ENCODE measurements at places on chromosomes 6 and 20. TPM values are rescaled to one million over a fixed set of nuclear protein-coding genes. Genes with fewer than 3 reads are reported as not detected.

Gene NKAIN4
- total RNA-seq, result not detected

- no peak for DNase-seq
These were observed 85.9 kb downstream of the SNAP25 start for GRCh38 chr20:10304471-10305046.

Gene SLPI
- total RNA-seq, result not detected

DNA sequence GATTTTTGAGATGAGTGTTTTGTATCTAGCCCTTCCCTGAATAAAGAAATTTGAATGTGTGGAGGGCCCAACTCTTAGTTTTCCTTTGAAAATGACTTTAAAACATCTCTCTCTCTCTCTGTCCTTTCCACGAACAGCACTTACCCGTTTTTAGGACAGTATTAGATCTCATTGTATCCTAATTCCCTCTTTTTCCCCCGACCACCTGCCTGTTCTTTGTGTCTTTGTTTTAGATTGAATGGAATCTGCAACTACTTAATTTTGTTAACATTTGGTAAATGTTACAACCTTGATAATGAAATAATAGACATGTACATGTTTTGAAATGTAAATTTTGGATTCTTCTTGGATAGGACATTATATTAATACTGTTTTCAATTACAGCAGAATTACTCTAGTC is 3.1 kb downstream of the DSP start:
- DNase-seq, result no peak

Gene DSP
- total RNA-seq, result 0.12 TPM

GRCh38 chr20:34369265-34369664 is 6.2 kb downstream of the ITCH start:
- DNase-seq, result peak; percentile 78

DNA sequence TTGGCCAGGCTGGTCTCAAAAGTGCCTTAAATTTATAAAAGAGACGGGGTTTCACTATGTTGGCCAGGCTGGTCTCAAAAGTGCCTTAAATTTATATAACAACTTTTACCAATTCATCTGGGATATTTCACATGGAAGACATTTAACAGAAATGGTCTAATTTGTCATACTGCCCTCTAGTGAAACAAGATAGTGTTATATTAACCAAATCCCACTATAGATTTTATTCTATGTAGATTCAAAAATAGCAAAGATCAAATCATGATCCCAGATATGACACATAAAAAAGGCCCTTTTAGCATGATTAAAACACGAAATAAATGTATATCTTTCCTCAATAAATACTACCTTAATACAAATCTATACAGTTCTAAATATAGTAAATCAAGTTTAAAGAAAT is 102.8 kb upstream of the TFAP2D start:
- no peak for DNase-seq

Gene TDRD6
- total RNA-seq, result not detected

- no peak for DNase-seq
These were observed 112.0 kb downstream of the BACH2 start for GRCh38 chr6:90184334-90185298.

Gene CNR1
- total RNA-seq, result not detected

GRCh38 chr6:165637586-165637985 is 25.5 kb downstream of the PDE10A start:
- no peak for DNase-seq

- DNase-seq, result no peak
These were observed 20.7 kb upstream of the TOX2 start for GRCh38 chr20:43893930-43894329.

Gene MTO1
- total RNA-seq, result 65.8 TPM

Gene TRAM2
- 2.8 TPM for total RNA-seq

DNA sequence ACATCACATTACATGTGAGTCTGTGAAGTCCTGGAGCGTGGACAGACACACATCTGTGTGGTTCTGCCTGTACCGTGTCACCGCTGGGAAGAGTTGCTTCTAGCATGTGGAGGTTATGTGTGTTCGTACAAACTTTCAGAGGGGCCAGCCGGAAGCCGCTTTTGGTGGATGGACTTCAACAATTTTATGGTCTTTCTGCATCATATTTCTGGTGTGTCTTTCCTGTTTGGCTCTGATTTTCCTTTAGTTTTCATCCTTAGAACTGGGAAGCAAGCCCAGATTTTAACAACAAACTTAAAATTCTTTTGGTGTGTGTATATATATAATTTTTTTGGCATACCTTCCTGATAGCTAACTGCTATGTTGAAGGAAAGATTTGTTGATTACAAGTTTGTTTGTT is 71.2 kb downstream of the TIAM2 start:
- no peak for DNase-seq

DNA sequence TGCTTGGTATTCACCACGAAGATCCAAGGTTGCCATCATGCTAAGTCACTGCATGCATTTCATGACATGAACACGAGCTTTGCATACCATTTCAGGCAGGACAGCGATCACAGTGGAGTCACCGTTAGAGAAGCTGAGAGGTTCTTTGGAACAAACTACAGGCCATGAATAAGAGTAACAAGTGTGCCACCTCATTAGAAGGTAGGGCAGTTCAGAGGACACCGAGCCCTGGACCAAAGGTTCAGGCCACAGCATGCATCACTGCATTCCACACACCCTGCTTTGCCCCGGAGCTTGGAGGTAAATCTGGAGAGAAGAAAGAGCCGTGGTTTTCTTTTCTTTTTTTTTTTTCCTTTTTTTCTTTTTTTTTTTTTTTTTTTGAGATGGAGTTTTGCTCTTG is 66.9 kb upstream of the CDH4 start:
- no peak for DNase-seq

DNA sequence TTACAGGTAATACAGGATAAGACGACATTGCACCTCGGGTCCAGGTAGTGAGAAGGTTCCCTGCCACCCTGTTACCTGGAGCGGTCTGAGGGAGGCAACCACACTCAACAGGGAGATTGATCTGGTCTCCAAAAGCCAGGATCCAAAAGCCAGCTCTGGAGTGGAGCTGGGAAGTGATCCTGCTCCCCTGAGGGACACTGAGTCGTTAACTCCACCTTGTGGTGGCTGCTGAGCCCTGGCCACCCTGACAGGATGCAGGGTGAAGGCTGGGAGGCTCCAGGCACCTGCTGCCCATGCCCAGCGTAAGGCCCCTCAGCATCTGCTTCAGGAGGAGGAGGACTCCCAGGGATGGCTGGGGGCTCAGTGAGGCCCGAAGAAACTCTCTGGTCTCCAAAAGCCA is 38.7 kb upstream of the SLC22A2 start:
- DNase-seq, result no peak

- no peak for DNase-seq
These were observed 221.6 kb upstream of the HS3ST5 start for GRCh38 chr6:114564302-114564933.

Gene SLC32A1
- not detected for total RNA-seq
